NCI-H1417 (cell line): ENCODE measurements at places on chromosomes 7 and 10.

DNA sequence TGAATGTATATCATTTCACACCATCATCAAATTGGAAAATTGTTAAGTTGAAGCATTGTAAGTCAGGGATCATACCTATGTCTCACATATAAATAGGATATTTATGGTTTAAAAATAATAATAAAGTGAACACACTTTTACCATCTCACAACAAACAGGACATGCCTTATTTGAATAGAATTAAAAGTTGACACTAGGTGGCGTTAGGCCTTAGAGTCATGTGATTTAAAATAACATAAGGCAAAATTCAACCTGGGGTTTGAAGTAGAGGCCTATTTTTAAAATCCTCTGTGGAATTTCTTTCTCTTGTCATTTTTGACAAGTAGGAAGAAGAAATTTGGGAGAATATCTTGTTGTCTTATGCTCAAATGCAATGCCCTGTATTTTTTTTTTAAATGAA lies 184.7 kb upstream of the PCDH15 start:
- DNase-seq = peak; percentile 3

- DNase-seq = no peak
These were observed 296.6 kb downstream of the KCNMA1 start for GRCh38 chr10:77341055-77341454.

DNA sequence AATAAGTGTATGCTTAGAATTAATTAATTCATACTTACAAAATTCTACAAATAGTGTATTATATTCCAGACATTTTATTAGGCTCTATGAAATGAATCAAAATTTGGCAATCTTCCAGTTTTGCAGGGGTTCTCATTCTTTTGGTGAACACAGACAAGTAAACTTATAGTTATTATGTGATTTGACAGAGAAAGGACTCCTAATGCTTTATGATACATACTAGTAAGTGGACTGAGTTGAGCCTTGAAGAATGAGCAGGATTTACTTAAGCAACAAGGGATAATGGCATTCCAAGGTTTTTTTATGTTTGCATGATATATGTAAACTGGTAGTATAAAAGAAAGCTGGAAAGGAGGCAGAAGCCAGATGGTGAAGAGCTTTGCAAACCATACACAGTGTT lies 145.7 kb upstream of the FERD3L start:
- DNase-seq = no peak

DNA sequence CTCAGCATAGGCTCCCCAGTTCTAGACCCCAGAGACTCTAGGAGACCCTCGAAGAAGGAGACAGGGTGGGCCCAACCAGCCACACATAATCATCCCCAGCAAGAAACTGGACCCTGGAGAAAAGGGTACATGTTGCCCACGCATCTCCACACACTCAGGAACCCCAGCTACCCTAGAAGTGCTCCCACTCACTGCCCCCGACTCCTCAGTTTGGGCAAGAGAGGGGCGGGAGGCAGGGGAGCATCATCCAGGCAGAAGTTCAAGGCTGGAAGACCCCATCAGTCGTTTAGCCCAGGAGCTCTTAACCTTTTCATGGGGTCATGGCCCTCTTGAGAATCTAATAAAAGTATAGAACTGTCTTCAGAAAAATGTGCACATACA lies 1.8 kb upstream of the ZNF467 start:
- DNase-seq = no peak
